ENCODE measurements at places on chromosomes 13 and 19.

GRCh38 chr13:39335721-39336120 lies 267.3 kb downstream of the LHFPL6 start:
- no peak for DNase-seq

DNA sequence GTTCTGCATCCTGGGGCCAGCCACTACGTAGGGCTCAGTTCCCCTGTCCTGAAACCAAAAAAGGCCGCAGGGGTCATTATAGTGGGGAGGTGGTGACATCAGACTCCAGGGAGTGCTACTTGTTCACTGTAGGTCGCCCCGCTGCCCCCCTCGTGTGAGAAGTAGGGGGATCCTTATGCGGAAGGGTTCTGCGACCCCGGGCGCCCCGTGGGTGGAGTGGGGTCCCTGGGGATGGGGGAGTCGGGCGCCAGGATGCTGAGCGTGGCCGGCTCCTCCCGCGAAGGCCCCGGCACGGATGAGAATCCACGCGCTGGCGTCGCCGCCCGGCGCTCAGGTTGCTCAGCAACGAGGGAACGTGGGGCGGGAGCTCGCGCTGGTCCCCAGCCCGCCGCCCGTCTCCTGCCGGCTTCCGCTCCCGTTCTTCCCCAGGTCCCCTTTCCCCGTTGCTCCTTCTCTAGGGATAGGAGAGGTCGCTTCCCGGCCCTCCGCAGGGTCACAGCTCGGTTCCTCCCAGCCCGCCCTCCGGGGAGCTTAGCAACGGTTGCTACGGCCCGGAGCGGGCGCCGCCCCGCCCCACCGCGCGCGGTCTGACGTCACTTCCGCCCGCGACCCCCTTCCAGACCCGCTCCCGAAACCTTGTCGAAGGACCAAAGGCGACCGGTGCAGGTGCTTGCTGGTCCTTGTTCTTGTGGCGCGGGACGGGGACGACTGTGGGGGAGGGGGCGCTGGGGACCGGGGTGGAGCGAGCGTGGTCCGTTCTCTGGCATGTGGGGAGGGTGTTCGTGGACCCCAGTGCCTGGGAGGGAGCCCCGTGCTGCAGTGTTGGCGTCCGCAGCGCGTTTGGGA lies at the start of gene NAT14:
Gene NAT14, plus strand, starts transcription at position 596 of the 846 bp plus-strand sequence. CDS start 521 bp downstream, outside the sequence.
- DNase-seq, result peak; percentile 21

DNA sequence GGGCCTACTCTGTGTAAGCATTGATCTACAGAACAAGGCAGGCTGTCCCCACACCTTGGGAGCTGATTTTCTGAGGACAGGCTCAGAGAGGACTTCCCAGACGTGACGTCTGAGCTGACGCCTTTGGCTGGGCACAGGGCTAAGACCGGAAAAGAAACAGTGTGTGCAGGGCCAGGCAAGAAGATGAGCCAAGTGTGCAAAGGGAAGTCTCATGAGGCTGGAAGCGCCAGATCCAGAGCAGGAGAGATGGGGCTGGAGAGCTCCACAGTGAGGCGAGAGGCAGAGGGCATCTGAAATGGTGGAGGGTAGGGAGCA lies 12.7 kb downstream of the IGLON5 start:
- no peak for DNase-seq

- DNase-seq, result no peak
These were observed 46.4 kb downstream of the THSD1 start for GRCh38 chr13:52359534-52359933.

DNA sequence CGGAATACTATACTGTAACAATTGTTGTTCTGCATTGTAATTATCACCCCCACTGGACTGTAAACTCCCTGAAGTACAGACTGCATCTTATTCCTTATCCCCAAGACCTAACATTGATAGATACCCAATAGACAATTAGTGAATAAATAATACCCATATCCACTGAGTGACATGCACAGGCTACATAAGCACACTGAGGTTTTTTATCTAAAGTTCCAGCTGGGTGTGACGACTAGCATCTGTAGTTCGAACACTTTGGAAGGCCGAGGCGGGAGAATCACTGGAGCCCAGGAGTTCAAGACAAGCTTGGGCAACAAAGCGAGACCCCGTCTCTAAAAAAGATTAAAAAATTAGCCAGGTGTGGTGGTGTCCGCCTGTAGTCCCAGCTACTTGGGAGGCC lies 2.5 kb downstream of the KPNA3 start:
- no peak for DNase-seq

- no peak for DNase-seq
These were observed 37.3 kb downstream of the RNF6 start for GRCh38 chr13:26184791-26185250.

- no peak for DNase-seq
These were observed 20.6 kb downstream of the KLF5 start for GRCh38 chr13:73079359-73079758.

DNA sequence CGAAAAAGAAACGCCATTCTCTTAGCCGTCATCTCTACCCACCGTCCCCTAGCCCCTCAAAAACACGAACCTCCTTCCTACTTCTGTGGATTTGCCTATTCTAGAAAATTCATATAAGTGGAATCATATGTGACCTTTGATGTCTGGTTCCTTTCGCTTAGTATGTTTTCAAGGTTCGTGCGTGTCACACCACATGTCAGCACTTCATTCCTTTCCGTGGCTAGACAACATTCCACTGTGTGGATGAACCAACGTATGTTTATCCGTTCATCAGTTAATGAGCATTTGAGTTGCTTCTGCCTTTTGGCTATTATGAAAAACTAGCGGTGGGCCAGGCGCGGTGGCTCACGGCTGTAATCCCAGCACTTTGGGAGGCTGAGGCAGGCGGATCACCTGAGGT lies 14.0 kb upstream of the PPP1R12C start:
- no peak for DNase-seq
